ENCODE measurements at places on chromosomes 4 and X. TPM values are rescaled to one million over a fixed set of nuclear protein-coding genes. Genes with fewer than 3 reads are reported as not detected.

The PHOX2B gene
- not detected for total RNA-seq

The DUSP21 gene
- not detected for total RNA-seq

The RAB9B gene
- total RNA-seq: 33.9 TPM

DNA sequence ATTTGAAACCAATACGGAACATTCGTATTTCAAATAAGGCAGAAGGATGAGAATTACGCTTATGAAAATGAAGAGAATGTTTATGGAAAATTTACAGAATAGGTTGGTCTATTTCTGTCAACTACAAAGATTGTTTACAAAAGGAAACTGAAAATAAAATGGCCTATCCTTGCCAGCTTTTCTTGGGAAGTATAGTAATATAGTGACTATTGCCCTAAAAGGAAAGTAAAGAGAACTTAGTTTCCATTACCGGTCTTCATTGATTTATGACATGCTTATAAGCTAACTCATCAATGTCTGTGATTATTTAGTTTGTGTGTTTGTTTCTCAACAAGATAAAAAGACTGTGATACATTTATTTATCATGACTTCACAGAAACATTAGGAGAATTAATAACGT is 2.9 kb upstream of the SPRY1 start:
- no peak for DNase-seq

DNA sequence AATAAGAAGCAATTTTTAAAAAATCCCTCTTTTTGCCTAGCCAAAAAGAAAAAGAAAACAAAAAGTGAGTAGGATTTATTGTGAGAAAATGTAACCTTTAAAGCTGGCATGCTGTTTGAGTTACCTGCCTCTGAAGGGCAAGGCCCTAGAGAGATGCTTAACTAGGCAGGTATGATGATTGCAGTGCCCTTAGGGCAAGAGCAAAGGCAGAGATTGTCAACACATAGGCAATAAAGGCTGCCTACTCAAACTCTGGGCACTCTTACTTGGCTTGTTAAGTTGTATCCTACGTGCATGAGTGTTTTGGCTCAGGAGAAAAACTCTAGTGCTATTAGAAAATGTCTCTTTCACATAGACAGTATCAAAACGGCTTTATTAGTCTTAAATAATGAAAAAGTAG is 306.0 kb downstream of the RPA4 start:
- DNase-seq: no peak

Data from Right ventricle myocardium inferior (tissue), 1 donor.